ENCODE measurements at places on chromosomes 11 and 22.

GRCh38 chr11:76830639-76831327, 29.9 kb upstream of the ACER3 start:
- DNase-seq, result no peak

DNA sequence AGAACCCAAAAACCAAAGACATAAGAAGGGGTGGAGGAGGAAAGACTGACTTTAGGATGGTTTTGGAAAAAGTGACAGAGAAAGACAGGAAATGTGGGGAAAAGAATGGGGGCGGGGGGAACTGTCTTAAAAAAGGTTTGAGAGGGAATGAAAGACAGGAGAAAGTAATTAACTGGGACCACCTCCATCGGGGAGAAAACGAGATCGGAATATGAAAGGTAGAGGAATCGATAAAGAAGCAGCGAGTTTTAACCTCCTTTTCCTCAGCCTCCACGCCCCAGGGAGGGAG, 524 bp downstream of the MTMR2 start:
- no peak for DNase-seq

GRCh38 chr11:14105446-14105845, 142.9 kb downstream of the SPON1 start:
- DNase-seq, result no peak

DNA sequence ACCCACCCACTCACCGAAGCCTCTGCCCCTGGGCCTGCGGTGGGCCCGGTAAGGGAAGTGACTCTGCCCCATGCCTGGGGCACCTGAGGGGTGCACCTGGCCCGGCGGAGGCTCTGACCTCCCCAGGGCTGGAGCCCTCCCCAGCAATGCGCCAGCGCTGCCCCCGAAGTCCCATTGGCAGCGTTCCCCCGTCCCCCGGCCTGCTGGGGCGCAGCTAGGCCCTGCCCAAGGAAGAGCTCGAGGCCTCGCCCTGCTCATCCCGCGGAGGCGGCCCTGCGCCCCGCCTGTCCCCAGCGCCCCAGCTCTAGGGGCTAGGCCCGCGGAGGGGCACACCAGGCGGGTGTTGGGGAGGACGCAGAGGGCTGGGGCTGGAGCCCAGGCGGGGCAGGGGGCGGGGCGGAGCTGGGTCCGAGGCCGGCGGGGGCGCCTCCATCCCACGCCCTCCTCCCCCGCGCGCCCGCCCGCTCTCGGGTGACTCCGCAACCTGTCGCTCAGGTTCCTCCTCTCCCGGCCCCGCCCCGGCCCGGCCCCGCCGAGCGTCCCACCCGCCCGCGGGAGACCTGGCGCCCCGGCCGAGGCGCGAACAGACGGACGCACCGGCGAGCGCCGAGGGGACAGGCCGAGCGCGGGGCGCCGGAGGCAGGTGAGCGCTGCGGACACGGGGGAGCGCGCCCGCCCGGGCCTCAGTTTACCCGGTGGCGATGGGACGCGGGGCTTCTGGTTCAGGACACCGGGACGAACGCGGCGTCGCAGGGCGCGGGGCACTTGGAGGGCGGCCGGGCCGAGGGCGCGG, at the start of gene EPS8L2:
EPS8L2 (plus strand) TSS at position 586 of the 793 bp plus-strand sequence. CDS start 3,177 bp downstream, outside the sequence.
- no peak for DNase-seq

- DNase-seq, result no peak
These were observed 29.3 kb downstream of the EIF3F start for GRCh38 chr11:8016440-8016839.

DNA sequence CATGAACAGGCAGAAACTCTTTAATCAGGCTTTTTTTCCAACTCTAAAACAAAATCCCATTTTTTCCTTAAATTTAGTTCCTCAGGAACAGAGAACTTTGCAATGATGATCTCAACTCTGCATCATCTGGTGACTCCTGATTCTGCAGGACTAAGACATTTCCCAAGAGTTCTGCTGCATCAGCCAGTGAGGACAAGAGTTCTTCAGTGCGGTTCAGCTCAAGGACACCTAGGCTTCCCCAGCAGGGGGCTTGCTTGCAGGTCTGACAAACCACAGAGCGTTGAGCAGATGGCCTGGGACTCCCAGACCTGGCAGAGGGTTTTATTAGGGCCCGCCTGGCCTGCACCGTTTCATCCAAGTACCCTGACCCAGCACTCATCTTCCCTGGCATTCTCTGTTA, 6.4 kb downstream of the CDCA5 start:
- DNase-seq, result no peak

DNA sequence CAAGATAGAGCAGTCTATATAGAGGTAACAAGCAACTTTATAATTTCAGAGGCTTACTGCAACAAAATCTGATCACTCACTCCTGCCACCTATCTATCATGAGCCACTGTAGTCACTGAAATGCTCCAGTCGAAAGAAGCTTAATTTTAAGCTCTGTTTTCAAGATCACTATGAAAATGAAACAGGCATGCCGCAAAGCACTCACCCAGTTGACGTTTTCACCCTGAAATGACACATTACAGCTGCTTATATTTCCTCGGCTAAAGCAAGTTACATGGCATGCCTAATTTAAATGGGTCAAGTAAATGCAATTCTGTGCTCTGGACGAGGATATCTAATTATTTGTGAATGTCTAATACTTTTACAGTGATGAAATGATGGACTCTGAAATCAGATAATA, 616.3 kb downstream of the FAM181B start:
- no peak for DNase-seq

- no peak for DNase-seq
These were observed 1392.8 kb downstream of the BRD1 start for GRCh38 chr22:48434868-48435250.

DNA sequence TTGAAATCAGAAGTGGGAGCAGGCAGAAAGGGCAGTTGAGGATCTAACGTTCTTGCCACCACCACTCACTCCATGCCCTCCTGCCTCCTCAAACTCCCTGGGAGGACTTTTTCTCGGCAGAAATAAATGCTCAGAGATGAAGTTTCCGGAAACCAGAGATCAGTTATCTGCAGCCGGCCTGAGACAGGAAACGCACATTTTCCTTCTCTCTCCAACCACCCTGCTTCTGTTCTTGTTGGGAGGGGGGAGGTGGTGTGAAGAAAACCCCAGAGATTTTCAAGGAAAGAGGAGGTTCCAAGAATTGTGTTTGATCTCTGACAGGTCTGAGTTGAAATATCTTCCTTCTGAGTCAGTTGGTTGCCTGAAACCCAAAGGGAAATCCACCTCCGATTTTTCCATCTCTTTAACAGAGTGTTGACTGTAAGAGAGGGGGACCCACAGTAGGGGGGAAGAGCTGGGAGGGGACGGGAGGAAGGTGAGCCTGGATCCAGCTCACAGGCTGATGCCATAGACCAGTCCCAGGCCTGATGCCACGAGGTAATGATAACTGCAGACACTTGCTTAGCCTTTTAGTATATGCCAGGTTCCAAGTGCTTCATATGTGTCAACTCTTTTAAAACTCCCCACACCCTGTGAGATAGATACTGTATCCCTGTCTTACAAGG, 100.8 kb downstream of the TRAF6 start:
- DNase-seq, result no peak

DNA sequence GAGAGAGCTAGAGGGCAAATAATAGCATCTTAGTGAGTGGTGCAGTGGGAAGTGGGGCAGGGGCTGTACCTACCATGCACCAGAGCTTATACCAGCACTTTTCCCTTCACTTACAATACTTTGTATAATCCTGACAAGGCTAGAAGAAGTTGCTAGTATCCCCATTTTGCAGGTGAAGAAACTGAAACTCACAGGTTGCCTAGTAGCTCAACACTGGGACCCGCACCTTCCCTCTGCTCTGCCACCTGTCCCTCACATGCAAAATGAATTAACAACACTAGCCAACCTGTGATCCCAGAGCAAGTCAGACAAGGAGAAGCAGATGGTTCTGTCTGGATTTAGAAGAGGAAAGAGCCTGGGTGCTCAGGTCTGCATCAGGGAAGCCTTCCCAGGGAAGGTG, 510.4 kb downstream of the BUD13 start:
- no peak for DNase-seq

DNA sequence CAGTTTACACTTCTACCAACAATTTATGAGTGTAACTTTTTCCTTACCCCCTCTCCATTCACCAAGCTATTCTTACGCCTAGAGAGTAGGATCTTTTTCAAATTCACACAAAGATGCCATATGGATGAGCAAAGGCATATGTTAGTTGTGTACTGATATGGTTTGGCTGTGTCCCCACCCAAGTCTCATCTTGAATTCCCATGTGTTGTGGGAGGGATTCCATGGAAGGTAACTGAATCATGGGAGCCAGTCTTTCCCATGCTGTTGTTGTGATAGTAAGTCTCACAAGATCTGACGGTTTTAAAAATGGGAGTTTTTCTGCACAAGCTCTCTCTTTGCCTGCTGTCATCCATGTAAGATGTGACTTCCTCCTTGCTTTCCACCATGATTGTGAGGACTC, 40.3 kb downstream of the TTC28 start:
- DNase-seq, result no peak

DNA sequence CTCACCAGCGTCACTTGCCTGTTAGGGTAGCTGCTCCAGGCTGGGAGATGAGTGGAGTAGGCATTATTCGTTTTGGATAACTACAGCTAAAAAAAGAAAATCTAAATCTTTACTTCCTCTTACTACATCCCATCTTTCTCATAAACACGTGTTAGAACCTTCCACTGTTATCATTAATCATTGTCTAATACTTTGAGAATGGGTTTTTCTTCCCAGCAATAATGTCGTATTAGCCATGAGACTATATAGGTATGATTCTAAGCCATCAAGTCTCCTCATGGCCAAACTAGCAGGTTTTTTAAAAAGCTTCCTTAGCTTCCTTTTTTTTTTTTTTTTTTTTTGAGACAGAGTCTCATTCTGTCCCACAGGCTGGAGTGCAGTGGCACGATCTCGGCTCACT, 3.9 kb upstream of the TEF start:
- DNase-seq, result no peak

- DNase-seq, result no peak
These were observed 50.8 kb downstream of the HIPK3 start for GRCh38 chr11:33307984-33308383.

- no peak for DNase-seq
These were observed 1.9 kb downstream of the CNGA4 start for GRCh38 chr11:6240781-6241180.

- no peak for DNase-seq
These were observed 58.5 kb downstream of the GUCY1A2 start for GRCh38 chr11:106959800-106960199.

- no peak for DNase-seq
These were observed 49.6 kb downstream of the NUP98 start for GRCh38 chr11:3747704-3748103.

DNA sequence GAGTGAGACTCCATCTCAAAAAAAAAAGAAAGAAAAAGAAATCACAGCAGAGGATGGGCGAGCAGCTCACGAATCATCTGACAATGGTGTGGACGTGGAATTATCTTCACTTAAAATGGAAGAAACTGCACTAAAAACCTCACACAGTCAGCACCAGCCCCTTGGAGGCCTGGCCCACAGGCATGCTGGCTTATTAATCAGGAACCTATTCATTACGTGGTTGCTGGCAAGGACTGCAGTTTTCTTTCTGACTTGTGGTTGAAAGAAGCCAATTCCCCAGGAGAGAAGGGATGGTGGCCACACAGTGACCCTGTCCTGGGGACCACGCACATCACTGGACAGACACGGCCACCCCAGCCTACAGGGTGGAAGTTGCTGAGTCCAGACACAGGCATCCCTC, 401.1 kb downstream of the CTTN start:
- no peak for DNase-seq

DNA sequence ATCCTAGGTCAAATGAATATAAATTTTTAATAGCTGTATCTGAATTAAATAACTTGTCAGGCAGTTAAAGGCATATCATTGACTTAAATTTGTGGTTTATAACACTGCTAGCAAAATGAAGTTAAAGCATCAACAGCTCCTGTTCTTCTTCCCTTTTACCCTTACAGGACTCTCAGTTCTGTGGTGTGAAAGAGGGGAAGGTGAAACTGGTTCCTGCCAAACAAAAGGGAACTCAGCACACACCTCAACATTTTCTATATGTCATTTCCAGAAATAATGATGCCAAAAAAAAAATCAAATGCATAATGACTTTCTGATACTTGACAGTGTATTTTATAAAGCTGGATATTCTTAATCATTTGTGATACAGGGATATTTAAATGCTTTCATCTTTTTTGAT, 21.2 kb downstream of the ARL14EP start:
- no peak for DNase-seq

DNA sequence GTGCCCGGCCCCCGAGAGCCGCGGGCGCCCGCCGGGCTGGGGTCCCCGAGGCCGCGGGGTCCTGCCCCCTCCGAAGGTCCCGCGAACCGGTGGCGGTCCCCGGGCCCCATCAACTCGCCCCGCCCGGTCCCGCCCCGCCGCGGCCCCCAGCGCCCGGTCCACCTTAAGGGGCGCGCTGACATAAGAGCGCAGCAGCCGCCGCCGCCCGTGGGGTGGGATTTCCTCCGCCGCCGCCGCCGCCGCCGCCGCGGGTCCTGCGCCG, at the start of gene ZDHHC8:
ZDHHC8 (plus strand) TSS at position 208 of the 262 bp plus-strand sequence. CDS start 144 bp downstream, outside the sequence.
- DNase-seq, result no peak

Data from urinary bladder (tissue), 4 donors.